ENCODE measurements at places on chromosomes 4 and X.

GRCh38 chr4:74433541-74434172, 11.3 kb upstream of the AREG start:
- DNase-seq, result no peak

DNA sequence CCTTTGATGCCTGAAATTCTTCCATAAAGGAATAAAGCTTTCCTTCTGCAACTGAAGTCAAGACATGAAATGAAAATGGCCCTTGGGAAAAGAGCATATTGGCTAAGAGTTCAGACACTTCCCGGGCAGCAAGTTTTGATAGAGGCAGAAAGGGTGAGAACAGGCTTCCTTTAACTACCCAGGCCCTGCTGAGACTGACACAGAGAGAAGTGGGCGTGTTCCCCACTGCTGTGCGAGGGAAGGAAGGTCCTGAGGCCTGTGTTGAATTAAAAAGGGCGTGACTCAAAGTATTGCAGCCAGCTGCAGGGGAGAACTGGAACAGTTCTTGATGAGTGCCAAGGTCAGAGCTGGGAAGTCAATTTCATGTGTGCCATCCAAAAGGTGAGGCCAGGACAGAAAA, 33.9 kb upstream of the ADGRG2 start:
- DNase-seq, result no peak

GRCh38 chr4:151688003-151688784, 72.6 kb downstream of the GATB start:
- no peak for DNase-seq

DNA sequence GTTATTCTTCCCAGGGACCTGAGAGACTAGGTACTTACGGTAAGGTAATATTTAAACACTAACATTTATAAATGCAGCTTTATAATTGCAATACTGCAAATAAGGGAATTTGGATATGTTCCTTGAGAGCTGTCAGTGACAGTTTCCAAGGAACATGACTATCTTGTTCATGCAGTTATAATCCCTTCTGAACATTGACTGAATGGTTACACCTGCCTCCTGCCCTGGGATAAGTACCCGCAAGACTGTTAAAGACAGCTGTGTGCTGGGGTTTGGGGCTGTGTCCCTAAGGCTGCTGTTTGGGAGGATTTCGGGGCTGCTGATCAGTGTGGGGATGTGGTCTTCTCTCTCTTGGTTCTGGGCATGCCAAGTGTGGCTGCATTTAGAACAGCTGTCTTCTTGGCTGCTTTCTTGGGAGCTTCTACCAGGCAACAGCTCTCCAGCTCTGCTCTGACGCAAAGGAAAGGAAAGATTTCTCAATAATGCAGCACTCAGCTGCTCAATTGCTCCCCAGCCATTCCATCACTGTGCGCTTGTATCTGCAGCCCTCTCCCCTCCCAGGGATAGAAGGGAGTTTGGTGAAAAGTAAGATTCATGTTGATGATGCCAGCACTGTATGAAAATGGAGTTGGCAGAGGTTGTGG, 298.8 kb upstream of the TAPT1 start:
- no peak for DNase-seq

- no peak for DNase-seq
Measured at GRCh38 chr4:146943691-146944375, 1.8 kb downstream of the TTC29 start.

DNA sequence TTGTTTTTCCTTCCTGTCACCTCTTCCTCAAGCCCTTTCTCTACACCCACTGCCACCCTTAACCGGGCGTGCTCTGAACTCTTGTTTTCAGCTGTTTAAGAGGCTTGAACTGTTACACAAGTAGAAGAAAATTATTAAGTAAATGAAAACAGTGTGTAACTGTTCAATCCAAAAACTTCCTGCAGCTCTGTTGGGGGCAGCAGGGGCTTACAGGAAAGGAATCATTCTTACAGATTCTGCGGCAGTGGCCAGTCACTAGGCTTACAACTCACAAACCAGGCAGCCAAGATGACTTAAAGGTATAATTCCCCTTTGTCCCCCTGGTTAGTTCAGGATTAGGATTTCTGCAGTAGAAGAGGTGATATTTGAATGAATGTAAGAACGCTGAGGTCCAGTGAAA, 70.2 kb upstream of the ETNPPL start:
- DNase-seq, result no peak

DNA sequence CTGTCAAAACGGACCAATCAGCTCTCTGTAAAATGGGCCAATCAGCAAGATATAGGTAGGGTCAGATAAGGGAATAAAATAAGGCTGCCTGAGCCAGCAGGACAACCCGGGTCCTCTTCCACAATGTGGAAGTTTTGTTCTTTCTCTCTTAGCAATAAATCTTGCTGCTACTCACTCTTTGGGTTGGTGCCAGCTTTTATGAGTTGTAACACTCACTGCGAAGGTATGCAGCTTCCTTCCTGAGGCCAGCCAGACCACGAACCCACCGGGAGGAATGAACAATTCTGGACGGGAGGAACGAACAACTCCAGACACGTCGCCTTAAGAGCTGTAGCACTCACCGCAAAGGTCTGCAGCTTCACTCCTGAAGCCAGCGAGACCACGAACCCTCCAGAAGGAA, 287.8 kb downstream of the RAPGEF2 start:
- no peak for DNase-seq

GRCh38 chrX:14073556-14073955, 43.9 kb upstream of the GEMIN8 start:
- no peak for DNase-seq
